ENCODE measurements at places on chromosomes 5 and 9. TPM values are rescaled to one million over a fixed set of nuclear protein-coding genes. Genes with fewer than 3 reads are reported as not detected.

EPB41L4B gene
- polyA plus RNA-seq = 10.9 TPM

NDOR1 gene
- 18.9 TPM for polyA plus RNA-seq

DNA sequence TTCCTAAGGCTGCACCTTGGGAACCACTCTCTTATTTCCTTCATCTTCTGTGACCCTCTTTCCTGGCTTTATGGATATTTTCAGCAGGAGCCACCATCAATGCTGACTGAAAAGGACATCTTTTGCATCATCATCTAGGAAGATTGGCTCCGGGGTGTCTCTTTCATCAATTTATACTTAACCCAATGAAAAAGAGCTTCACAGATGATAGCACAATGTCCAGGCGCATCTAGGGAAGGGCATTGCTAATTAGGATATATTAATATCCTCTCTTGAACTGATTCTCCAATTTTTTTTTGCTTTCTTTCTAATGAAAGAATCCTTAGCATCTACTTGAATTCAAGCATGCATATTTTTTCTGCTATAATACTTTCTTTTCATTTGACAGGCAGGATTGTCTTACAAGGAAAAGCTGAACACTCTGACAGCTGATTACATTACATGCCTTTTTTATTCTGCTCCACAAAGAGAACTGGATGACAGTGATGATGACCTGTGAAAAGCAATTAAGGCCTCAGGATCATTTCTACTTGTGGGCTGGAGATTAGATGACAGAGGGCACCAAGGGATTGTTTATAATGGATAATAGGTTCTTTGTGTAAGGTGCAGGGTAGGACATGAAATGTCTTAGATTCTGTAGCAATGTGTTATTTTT, 60.2 kb downstream of the PCSK1 start:
- DNase-seq = no peak

DNA sequence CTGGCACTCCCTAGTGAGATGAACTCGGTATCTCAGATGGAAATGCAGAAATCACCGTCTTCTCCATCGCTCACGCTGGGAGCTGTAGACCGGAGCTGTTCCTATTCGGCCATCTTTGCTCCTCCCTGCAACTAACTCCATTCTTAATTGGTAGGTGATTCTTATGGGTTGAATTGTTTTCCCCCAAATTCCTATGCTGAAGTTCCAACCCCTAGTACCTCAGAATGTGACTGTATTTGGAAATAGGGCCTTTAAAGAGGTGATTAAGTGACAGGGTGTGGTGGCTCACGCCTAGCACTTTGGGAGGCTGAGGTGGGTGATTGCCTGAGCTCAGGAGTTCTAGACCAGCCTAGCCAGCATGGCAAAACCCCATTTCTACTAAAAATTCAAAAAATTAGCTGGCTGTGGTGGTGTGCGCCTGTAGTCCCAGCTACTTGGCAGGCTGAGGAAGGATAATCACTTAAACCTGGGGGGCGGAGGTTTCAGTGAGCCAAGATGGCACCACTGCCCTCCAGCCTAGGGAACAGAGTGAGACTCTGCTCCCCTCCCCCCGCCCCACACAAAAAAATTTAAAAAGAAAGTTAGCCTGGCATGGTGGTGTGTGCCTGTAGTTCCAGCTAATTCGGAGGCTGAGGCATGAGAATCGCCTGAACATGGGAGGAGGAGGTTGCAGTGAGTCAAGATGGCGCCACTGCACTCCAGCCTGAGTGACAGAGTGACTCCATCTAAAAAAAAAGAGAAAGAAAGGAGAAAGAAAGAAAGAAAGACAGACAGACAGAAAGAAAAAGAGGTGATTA, 25.2 kb upstream of the FOCAD start:
- no peak for DNase-seq

CTSV gene
- 36.0 TPM for polyA plus RNA-seq

DNA sequence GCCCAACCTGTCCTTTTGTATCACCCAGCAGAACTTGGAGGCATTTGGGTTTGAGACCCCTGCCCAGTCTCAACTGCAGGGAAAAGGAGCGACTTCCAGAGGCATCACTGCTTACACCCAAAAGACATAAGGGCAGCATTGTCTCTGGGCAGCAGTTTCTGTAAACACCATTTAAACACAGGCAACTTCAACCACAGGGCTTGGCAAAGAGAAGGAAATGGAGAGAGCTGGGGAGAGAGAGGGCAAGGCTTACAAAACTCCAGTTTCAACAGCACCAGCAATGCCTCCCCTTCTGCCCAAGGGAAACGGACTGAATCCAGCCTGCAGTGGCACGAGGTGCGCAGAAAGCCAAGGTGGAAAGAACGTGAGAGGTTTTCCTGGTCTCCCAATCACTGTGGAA, 147.6 kb downstream of the ROR2 start:
- no peak for DNase-seq

LOX gene
- polyA plus RNA-seq = 36.5 TPM

AQP7 gene
- 33.2 TPM for polyA plus RNA-seq

DNA sequence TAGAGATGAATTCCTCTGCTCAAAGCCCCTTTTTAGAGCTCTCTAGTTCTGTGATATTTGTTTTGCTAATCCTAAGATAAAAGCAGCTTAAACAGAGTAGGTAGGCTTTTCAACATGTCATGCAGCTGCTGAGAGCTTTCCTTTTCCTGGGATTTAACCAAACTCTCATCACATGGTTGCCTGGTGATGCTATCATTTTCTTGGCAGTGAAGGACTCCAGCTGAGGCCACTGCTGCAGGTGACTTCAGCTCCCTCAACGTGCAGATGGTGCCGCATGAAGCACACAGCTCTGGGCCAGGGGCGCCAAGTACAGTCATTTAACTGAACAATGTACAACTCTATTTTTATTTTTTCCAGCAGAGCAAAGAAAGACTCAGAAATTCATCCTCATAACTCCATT, 42.2 kb downstream of the SECISBP2 start:
- DNase-seq = no peak

LRRC19 gene
- 18.9 TPM for polyA plus RNA-seq

BTNL3 gene
- polyA plus RNA-seq = 0.09 TPM

DNA sequence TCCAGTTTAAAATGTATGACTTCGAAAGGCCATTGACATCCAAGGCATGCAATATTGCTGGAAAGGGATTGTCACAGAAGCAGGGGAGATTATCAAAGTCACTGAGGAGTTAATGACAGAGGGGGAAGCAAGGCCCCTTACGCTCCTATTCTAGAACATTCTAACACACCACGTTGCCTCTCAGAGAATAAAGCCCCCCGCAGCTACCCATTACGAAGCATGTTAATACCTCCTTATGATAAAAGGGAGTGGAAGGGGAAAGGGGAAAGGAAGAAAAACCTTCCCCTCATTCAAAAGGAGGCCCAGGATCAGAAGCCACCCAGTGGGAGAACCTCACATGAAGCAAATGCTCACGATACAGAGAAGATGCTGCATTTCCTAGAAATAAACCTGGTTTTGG, 213.6 kb downstream of the DAB2IP start:
- DNase-seq = no peak
